ENCODE measurements at places on chromosomes 7 and 10.

DNA sequence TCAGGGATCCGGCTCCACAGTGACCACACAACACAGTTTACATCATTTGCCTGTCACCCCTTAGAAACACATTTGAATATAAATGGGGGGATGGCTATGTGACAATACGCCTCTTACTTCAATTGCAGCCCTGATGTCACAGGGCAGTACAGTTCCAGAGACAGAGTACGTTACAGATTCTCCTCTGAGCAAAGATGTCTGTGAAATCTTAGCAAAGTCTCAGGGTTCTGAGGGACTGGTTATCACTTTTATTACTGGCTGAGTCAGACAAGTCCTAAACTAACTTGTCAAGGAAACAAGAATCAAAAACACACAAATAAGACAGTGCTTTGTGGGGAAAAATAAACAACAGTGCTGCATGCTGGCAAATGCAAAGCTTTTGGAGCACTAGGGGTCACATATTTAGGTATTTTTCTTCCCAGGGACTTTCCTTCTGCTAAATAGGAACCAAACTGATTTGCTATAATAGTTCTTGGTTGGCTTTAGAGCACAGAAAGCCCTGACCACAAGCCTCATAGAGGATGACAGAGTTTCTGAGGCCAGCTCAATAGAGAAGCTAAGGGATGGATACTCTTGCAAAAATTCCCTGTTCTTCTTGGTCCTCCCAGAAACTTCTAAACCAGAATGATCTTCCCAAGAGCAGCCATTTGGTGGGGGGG lies 501.6 kb downstream of the GRID1 start:
- DNase-seq, result peak; percentile 6

- no peak for DNase-seq
Measured at GRCh38 chr7:71325151-71325550, 193.2 kb downstream of the GALNT17 start.

DNA sequence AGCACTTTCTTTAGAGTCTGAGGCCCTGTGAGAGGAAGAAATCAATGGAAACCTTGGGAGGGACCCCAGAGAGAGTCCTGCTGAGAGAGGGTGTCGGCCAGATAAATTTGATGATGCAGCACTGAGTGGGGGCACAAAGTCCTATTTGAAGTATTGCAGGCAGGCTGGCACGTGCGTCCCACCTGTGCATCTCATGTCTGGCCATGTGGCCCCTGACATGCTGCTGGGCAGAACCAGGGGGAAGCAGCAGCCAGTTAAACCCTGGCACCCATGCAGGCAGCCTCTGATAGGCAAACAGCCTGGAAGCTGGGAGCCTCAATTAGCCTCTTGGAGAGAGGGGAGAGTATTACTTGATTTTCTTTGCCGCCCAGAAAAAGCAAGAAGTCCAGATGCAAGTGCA lies 180.9 kb downstream of the PLXNA4 start:
- no peak for DNase-seq

GRCh38 chr7:108051454-108051853 lies 48.5 kb upstream of the LAMB1 start:
- no peak for DNase-seq

DNA sequence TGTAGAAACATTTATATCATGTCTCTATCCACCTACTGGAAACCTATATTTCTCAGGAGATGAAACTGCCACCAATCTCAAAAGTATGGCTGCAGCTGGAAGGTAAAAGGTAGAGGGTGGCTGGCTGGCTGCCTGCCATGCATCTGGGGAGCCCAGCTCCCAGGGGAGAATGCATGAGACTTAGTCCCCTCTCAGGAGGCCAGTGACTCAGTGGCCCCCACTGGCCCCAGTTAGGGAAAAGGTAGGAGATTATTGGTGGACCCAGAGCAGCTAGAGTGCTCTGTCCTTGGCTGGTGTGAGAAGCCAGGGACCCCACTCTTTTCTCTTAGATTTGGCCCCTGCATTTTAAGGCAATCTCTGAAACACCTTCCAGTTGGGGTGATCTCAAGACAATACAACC lies 6.8 kb upstream of the NKX2-3 start:
- no peak for DNase-seq

DNA sequence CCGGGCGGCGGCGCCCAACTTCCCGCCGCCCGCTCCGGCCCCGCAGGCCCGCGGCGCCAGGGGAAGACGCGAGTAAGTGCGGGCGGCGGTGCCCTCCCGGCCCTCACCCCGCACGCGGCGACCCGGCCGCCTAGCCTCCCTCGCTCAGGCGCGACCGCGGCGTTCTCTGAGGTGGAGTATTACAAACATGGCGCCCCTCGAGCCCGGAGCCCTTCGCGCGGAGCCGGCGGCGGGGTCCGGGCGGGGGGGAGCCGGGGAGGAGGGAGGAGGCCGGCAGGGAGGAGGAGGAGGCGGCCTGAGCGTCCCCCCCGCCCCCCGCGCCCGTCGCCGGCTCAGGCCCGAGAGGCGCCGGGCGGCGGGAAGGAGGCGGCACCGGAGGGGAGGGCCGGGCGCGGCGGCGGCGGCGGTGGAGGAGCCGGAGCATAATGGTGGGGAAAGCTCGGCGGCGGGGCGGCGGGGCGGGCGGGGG lies at the start of gene ZMYND11:
Gene ZMYND11 (plus strand): TSS at position 324 of the 469 bp plus-strand sequence. CDS start 44,558 bp downstream, outside the sequence.
- DNase-seq, result peak; percentile 89

GRCh38 chr7:137828456-137828855 lies 18.3 kb downstream of the DGKI start:
- no peak for DNase-seq

- peak; percentile 37 for DNase-seq
Measured at GRCh38 chr10:96910488-96911395, 78.6 kb downstream of the LCOR start.

DNA sequence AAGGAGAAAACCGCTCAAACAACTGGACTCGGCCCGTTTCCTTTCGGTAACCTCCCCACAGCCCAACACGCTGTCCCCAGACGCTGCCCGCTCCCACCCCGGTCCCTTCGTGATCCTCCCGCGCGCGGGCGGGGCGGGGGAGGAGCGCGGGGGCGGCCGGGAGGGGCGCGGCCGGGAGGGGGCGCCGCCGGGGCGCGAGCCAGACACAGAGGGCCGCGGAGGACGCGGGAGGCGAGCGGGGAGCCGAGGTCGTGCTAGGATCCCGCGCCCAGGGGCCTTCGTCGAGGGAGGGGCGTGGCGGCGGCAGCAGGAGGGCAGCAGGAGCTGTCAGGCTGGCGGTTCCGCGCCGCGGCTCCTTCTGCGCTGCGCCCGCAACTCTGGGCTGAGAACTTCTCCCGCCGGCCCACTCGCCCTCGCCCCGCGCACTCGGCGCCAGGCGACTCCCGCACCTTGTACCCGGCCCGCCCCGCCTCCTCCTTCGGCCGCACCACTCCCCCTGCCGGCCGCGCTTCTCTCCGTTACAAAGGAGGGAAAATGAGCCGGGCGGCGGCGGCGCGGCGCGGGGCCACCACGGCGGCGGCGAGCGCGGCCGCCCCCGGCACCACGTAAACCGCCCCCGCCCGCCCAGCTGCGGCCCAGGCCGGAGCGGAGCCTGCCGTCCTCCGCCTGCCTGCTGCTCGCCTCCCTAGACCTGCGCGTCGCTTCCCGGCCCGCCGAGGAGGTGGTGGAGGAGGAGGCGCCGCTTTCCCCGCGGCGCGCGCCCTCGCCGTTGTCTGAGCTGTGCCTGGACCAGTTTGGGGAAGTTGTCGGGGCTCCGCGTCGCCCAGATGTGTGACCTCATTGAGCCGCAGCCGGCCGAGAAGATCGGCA lies at the start of gene CDK14:
Gene CDK14 (plus strand): TSS at position 521 of the 870 bp plus-strand sequence. CDS start 307 bp downstream, at position 828.
- peak; percentile 90 for DNase-seq

DNA sequence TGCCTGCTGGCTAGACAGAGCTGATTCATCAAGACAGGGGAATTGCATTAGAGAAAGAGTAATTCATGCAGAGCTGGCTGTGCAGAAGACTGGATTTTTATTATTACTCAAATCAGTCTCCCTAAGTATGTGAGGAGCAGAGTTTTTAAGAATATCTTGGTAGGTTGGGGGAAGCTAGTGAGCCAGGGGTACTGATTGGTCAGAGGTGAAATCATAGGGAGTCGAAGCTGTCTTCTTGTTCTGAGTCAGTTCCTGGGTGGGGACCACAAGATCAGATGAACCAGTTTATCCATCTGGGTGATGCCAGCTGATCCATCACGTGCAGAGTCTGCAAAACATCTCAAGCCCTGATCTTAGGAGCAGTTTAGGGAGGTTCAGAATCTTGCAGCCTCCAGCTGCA lies 39.8 kb downstream of the FOXI2 start:
- no peak for DNase-seq

DNA sequence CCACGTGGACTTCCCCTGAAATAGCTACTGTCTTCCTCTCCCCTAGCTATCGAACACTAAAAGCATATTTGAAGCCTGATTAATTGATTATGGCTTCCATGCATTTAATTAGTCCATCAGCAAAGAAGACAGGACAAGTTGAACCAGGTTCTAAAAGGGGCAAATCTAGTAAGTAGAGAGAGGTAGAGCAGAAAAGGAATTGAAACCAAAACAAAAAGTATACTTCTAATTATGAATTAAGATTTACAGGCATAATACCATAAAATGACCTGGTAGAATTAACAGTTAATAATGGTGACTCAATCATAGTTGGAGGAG lies 393 bp upstream of the DNAJC1 start:
- DNase-seq, result no peak

GRCh38 chr7:434891-435629 lies 84.6 kb downstream of the PDGFA start:
- peak; percentile 31 for DNase-seq

DNA sequence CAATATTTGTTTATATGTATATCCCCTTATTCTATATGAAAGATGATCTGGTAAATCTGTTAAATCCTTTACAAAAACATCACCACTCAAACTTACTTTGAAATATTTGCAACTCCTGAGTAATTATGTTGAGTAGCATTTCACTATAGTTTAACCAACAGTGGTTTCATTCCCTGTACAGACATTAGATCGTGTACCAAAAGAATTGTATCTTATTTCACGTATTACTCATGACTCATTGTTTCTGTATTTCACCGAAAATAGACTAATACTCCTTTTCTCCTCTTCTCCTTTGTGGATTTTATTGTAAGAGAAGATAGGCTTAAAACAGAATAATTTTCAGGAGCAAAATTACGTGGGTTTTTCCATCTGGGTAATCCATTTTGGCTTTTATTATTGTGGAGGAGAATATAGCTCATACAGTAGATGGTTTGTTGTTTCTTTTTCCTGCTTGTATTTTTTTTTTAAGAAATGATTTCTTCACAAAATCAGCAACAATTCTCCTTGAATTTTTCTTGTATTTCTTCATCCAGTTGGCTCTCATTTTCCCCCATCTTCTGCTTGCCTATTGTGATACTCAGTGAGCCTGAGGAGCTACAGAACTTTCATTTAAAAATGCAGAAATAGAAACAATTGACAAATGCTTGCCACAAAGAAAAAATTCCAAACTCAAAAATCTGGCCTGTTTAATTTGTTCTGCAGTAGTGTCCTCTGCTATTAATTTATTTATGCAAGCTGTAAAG lies 90.6 kb upstream of the OIT3 start:
- DNase-seq, result peak; percentile 39

GRCh38 chr10:761376-761775 lies 71.9 kb upstream of the DIP2C start:
- DNase-seq, result no peak

GRCh38 chr7:23114896-23115295 lies 9.3 kb downstream of the KLHL7 start:
- peak; percentile 7 for DNase-seq

- peak; percentile 91 for DNase-seq
Measured at GRCh38 chr7:36280840-36281812, 108.5 kb upstream of the ANLN start.

Data from astrocyte of the hippocampus (primary cell).